ENCODE measurements at places on chromosomes 4 and X.
A peak's percentile ranks its signal among the peaks of the same experiment; 100 is the strongest.

GRCh38 chrX:37942170-37942569, 64.2 kb upstream of the SYTL5 start:
- DNase-seq, result no peak

GRCh38 chr4:130640592-130640991, 1544.6 kb downstream of the C4orf33 start:
- no peak for DNase-seq

DNA sequence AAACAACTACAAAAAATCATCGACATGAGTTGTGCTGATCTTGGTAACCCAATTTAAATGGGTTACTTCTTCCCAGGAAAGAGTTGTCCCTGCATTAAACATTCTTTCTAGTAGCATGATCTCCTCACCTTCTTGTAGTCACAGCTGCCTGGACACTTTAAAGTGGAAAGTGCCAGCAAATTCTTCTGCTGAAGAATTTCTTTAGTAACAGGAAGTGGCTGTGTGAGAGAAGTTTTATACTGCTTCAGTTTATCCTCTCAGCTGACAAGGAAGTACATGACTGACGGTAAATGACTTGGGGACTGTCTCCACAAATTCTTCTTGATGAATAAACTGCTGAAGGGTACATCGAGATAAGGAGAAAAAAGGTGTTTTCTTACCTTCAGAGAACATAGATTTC, 18.2 kb upstream of the TNIP3 start:
- DNase-seq, result no peak

- no peak for DNase-seq
These were observed 207.1 kb upstream of the NHS start for GRCh38 chrX:17167915-17168314.

DNA sequence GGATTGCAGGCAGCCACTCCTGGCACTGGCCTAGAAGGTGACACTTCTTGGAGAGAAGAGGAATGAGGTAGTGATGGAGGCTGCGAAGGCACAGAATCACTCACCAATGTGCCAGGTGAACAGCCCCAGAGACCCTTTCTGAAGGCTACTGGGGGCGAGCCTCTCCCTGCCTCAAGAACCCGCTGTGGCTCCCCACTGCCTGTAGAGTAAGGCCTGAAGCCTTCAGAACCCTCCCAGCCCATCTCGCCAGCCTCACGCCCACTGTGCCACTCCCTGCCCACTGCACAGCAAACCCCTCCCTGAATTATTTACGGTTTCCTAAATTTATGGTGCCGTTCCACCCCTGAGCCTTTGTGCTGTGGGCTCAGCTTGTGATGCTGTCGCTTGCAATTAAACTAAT, 24.2 kb upstream of the SORCS2 start:
- DNase-seq, result no peak

DNA sequence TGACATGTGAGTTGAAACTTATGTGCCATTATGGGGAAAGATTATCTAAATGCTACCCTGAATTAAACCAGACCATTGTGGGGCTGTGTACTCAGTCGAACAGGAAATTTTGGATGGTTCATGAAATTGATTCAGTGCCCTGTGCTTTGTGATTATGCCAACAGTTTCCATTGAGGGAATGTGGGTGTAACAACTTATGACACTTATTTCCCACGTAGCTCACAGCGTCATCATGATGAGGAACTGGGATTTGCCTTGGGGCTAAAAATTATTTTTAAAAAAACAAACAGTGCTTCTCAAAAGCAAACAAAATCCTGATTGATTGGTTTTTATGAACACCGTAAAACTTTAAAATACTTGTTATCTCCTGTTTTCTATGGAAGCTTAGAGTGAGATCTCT, 8.3 kb upstream of the CLTRN start:
- no peak for DNase-seq

GRCh38 chr4:105191621-105192210, 45.0 kb downstream of the TET2 start:
- peak; percentile 78 for DNase-seq

DNA sequence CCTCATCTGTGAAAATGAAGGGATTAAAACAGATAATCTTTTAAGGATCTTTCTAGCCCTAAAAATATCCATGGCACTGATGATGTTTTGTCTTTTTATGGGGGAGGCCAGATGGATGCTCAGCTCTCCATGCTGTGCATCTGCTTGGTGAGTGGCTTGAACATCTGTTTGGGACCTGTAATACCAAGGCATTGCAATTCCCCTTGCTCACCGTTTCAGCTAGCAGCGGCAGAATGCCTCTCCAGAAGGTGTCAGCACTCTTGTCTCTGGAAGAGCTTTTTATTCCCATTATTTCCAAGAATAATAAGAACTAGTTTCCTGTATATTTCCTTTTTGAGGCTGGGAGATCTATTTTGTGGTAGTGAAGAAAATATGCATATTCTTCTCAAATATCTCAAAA, 151.9 kb upstream of the ANK2 start:
- no peak for DNase-seq

- no peak for DNase-seq
These were observed 91.1 kb downstream of the LDB2 start for GRCh38 chr4:16807355-16807754.

GRCh38 chrX:44025555-44025954, 52.4 kb upstream of the NDP start:
- peak; percentile 58 for DNase-seq

DNA sequence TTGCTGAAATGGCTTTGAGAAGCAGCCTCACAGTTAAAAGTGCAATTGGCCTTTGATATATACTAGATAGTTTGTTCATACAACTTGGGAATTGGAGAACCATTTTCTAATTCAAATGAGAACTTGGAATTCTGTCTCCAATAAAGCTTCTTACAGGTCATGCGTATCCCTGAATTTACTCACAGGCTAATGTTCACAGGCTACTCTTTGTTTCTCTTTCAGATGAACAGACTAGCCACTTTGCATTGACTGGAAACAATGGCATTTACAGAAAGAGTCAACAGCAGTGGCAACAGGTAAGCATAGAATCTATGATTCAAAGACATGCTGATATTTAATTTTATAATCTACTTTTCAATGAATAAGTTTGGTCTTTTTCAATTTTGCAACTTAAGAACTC, 13.5 kb downstream of the AFF1 start:
- no peak for DNase-seq

GRCh38 chr4:111986095-111986494, 159.2 kb upstream of the FAM241A start:
- DNase-seq, result peak; percentile 43

Data from amniotic epithelial cell (primary cell).